ENCODE measurements at places on chromosomes 4 and X.

DNA sequence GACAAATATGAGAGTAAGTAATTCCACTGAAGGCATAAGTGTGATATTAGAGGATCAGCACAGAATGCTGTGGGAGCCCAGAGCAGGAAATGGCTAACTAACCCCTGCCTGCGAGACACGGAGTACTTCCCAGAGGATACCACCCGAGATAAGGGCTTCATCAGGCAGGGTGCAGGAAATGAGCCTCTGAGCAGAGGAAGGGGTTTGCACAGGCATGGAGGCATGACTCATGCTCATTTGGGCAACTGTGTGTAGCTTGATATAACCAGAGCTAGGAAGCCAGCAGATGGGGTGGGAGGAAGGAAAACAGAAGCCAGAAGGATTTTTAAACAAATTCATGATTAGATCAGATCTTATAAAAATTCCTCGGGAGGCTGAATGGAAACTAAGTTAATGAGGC lies 70.0 kb upstream of the TSPAN5 start:
- peak; percentile 53 for DNase-seq

GRCh38 chrX:17590892-17591740 lies 146.2 kb upstream of the SCML1 start:
- DNase-seq = peak; percentile 72

DNA sequence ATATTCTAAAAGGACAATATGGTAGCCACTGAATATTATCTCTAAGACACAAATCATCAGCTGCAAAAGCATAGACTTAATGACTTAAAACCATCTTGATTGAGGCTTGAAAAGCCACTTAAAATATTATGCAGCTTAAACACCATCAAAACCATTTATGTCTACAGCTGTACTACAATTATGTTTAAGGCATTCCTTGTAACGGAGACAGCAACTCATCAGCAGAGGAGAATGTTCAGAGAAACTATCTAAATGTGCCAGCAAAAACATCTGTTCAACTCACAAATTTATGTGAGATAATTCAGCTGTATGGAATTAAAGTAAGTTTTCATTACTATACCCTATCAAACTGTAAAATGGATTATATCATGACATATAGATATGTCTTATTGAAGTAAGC lies 147.9 kb upstream of the CTSO start:
- no peak for DNase-seq

- DNase-seq = no peak
Observed at GRCh38 chrX:147494365-147494764, 417.4 kb upstream of the FMR1 start.

All from H4 (cell line).